ENCODE measurements at places on chromosomes 3 and 15. TPM values are rescaled to one million over a fixed set of nuclear protein-coding genes. Genes with fewer than 3 reads are reported as not detected.

C3orf38 gene
- 16.9 TPM for polyA plus RNA-seq

- DNase-seq: no peak
These were observed 458.3 kb downstream of the EDEM1 start for GRCh38 chr3:5645692-5646410.

DNA sequence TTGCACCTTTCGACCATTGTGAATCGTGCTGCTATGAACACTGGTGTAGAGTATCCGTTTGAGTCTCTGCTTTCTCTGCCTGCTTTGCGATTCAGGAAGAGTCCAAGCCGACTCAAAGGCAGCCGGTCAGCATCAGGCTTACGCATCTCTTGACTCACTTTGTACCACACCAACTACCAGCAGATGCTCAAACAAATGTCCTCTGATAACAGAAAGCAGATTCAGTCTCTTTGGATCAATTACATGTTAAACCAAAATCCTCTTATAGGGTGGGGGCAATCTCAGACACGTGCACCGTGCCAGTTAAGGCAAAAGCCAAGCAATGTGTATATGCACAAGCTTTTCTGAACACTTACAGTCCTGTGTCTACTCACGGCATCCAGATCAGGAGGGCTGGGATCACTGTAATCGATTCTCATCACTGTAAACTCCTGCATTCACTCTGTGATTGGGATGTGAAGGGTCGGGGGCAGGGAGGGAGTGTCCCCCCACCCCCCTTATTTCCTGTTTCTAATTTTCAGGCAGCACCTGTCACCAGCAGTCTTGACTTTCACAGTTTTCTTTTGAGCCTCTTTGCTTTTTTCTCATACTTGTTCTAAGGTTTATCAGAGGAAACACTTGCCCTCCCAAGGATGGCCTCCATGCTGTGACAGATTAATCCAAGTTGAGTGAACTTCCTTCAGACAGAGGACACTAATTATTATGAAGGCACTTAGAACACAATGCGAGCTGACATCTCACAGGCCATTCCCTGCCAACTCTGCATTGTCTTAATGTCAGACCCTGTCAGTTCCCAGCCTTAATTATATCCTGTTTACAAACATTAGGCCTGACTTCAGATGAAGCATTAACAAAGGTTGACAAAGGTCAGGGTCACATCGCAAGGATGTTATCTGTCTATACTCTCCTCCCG, 153.5 kb downstream of the MECOM start:
- no peak for DNase-seq

DNA sequence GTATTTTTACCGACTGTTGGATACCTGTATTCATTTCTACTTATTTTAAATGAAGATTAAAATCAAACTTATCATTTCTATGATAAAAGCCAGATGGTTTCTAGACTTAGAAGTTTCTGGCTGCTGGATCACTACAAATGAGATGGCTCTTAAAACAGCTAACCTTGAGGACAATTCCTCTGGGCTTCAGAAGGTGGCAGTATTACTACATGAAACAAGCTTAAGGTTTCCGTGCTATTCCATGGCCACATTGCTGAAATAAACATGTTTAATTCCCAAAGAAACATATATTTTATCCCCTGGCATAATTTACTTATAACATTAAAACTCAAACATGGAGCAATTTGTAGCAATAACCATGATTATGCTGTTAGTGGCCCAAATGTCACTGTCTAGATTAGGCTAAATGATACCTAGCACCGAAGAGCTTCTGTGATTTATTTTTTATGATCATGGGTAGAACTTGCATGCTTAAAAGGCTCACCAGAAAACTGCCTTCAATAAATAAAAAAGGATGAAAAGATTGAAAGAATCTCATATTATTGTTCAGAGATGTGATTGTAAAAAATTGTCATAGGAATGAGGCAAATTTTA, 204.0 kb upstream of the NANOGP8 start:
- DNase-seq: peak; percentile 80

DNA sequence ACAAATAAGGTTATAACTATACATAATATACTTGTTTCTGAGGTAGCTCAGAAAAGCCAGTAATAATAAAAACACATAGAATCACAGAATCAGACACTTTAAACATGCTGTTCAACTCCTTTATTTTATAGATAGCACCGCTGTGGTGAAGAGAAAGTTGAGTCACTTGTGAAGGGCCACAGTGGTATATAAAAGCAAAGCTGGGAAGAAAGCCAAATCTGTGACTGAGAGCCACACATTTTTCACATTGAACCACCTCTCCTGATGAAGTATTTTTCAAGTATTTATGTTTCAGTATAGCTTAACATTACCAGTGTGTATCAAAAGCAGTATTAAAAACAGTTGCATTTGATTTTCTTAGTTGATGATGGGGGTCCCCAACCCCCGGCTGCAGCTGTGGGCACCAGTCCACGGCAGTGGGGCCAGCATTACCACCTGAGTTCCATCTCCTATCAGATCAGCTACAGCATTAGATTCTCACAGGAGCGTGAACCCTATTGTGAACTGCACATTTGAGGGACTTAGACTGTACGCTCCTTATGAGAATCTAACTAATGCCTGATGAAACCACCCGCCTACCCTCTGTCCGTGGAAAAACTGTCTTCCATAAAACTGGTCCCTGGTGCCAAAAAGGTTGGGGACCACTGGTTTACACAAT, 46.2 kb downstream of the TBL1XR1 start:
- peak; percentile 46 for DNase-seq

- no peak for DNase-seq
These were observed 99.6 kb downstream of the MITF start for GRCh38 chr3:69838696-69839515.

- DNase-seq: peak; percentile 27
These were observed 451 bp downstream of the ONECUT1 start for GRCh38 chr15:52789601-52790168.

Data from muscle of leg (tissue), 16 donors.